ENCODE measurements at places on chromosomes 3 and 15.

GRCh38 chr15:89675606-89676005 is 3.6 kb downstream of the PLIN1 start:
- no peak for DNase-seq

DNA sequence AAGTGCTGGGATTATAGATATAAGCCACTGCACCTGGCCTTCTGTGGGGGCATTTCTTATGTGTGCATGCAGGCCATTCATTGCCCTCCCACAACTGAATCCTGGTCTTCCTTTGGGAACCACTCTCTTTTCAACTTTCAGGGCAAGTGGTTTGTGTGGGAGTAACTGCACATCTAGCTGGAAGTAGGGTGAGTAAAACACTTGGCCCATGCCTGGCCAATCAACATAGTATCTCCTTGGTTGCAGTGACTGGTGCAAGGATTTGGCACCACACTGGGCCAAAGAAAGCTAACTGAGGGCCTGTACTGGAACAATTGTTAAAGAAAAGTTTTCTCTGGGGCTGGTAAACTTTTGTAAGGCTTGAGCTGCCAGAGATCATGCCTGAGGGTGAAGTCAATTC is 189.2 kb upstream of the FEZF2 start:
- DNase-seq = no peak

GRCh38 chr3:150033721-150034120 is 63.0 kb upstream of the PFN2 start:
- no peak for DNase-seq

GRCh38 chr3:159732172-159733111 is 256.2 kb upstream of the IL12A start:
- DNase-seq = peak; percentile 70

DNA sequence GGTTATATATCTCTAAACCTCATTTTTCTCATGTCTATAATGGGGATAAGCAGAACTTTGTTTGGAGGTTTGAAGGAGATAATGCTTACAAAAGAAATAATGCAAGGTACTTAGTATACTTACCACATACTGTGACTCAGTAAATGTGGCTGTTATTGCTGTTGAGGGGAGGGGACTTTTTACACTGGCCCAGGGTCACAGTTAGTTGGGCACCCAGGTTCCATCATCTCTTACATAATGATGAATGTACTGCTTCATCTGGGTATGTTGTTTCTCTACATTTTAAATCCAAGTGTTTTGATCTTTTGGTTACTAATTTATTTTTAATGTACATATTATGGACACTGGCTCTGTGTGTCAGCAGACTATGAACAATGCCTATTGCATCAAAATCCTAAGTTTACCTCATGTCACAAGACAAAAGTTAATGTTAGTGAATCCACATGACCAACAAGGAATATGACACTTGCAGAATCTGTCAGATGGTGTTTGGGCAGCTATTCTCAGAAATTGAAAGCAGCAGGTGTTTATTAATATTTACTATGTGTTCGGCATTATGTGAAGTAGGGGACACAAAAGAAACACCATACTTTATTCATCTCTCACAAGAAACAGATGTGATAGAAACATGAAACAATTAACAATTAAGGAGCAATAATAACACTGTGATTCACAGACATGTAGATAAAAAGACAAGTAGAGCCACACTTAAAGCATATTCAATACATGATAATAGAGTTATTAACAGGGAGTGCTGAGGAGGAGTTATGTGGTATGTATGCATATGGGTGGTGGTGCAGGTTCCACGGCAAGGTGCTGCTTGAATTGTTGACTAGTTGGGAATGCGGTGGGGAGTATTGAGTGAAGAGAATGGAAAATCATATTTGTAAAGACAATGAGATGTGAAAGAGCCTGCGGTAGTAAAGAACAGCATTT is 109.7 kb downstream of the GALK2 start:
- DNase-seq = no peak

DNA sequence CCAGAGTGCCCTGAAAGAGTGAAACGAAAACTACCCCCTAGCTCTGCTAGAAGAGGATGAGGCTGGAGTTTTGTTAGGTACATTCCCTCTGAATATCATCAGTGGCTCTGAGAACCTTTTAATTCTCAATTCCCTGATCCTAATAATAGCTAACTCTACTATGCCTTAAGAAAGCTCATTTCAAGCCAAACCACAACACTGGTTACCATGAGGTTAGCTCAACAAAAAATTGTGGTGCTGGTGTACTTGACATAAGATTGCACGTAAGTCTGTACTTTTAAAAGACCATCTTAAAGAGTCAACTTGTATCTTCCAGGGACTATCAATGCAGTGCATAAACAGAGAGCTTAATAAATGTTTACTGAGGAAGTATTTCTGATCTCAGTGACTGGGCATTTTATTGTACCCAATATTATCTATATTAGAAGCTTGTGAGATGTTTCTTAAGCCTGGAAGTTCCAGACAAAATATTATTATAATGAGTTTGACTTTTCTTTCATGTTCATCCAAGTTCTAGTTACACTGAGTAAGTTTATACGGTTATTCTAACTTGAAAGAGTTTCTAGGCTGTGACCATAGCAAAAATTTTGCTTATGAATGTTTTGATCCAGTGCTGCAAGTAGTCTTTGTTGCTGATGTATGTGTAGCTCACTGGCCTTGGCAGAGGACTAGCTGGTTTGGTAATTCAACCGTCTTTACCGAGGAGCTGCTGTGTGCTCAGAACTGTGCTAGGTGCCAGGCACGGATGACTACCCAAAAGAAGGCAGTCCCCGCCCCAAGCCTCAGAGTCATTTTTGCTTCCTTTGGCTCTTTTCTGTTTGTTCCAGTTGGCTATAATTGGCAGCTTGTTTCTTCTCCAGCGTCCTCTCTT is 334.4 kb upstream of the TRIM42 start:
- DNase-seq = no peak

GRCh38 chr3:141073580-141073979 is 22.4 kb downstream of the SPSB4 start:
- DNase-seq = no peak

DNA sequence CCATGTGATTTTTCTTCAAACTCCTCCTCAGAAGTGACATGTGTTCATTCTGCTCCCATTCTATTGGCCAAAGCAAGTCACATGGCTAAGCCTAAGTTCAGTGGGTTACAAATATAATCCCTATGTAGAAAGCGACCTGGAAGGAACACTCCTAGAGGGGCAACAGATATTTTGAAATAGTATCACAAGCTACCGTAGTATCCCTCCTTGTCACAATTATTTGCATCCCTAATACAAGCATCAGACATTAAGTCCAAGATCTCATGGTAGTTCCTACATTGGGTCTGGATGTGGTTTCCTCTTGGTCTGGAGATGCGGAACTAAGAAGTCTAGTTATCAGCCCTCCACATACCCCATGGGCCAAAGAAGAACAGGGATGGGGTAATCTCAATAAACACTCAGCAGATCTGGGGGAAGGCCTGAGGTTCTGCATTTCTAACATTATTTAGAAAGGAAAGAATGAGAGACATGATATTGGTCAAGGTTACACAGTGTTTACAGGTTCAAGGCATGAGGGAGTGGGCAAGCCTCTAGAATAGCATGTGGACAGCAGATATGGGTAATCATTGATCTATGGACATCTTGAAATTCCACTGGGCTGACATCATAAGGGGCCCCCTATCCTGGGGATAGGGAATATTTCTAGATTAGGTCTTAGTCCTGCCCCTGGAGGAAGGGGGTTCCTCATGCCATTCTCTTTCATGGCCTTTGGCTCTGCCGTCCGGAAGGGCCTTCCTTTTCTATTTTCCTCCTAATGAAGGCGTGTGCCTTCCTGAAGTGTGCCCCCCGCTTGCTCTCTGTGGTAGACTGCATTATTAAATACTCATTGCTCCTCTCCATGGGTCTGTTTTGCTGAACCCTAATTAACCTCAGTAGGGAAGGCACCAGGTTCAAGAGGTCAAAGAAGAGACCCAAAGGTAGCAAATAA is 17.8 kb upstream of the ABHD2 start:
- DNase-seq = no peak

- DNase-seq = no peak
Observed at GRCh38 chr3:112687616-112688015, 46.7 kb upstream of the CCDC80 start.

DNA sequence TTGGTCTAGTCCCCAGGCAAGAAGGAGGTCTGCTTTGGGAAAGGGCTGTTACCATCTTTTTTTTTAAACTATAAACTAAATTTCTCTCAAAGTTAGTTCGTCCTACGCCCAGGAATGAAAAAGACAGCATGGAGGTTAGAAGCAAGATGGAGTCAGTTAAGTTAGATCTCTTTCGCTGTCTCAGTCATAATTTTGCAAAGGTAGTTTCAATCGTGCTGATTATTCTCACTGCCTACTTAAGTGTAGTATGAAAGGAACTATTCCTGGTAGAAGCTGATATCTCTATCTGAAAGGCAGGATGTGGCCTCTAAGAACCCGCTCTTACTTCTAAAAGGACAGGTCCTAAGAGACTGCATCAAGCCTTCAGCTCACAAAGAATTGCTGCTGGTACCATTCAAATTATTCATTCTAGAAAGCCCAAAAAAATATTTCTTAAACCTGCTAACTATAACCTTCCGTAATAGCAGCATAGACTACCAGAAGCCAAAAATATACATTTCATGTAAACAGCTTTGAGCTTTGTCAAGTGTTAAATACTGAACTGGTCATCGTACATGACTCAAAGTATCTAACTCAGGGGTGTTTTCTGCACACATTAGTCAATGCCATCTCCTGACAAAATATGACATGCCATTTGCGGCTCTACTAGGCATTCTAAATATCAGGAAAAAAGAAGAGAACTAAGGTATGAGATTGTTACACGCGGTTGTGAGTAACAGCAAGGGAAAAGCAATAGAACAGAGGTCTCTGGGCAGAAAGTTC is 96.0 kb upstream of the CCDC80 start:
- DNase-seq = no peak

- DNase-seq = peak; percentile 44
Observed at GRCh38 chr3:123202451-123202850, 708 bp downstream of the SEC22A start.

DNA sequence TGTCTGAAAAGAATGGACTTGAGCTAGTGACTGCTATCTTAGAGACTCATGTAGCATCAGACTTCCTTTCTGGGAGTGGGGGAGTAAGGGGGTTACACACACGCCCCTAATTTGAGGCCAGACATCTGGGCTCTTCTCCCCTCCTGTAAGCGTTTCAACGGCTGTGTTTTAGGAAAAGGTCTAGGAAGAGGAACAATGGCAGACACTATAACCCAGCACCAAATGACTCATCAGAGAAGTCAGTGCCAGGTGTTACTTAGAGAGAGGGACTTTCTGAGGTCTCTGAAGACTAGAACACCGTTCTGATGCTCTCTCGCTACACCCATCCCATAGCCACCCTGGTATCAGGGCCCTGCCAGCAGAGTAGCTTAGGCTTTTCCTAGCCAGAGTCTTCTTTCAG is 65.5 kb downstream of the SSUH2 start:
- DNase-seq = no peak

GRCh38 chr3:73206030-73206429 is 144.6 kb downstream of the EBLN2 start:
- no peak for DNase-seq

GRCh38 chr3:41198526-41198925 is 779 bp upstream of the CTNNB1 start:
- DNase-seq = peak; percentile 53

GRCh38 chr15:88909956-88910831 is 3.0 kb downstream of the MFGE8 start:
- no peak for DNase-seq
